ENCODE measurements at places on chromosomes 12 and 14.

DNA sequence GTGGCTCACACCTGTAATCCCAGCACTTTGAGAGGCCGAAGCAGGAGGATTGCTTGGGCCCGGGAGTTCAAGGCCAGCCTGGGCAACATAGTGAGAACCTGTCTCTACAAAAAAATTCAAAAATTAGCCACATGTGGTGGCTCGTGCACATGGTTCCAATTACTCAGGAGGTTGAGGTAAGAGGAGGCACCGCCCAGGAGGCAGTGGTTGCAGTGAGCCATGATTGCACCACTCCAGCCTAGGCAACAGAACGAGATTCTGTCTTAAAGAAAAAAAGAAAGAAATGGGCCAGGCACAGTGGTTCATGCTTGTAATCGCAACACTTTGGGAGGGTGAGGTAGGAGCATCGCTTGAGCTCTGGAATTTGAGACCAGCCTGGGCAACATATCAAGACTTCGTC is 33.5 kb downstream of the MAP1LC3B2 start:
- no peak for DNase-seq

DNA sequence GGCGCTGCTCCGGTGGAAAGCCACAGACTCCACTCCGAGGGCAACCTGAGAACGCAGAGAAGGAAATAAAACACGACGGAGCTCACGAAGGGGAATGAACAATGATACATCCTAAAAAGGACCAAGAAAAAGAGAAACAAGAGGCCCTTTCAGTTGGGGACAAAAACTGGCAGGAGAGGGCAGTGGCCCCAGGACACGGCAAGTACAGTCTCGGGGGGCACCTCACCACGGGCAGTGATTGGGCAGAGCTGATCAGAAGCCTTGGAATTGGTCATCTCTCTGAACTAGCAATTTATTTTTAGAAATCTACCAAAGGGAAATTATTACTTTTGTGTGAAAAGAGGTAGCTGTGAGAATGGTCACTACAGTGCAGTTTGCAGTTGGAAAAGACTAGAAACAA is 27.9 kb downstream of the CCDC92 start:
- no peak for DNase-seq

- no peak for DNase-seq
Observed at GRCh38 chr14:49193332-49194065, 392.7 kb downstream of the RPS29 start.

DNA sequence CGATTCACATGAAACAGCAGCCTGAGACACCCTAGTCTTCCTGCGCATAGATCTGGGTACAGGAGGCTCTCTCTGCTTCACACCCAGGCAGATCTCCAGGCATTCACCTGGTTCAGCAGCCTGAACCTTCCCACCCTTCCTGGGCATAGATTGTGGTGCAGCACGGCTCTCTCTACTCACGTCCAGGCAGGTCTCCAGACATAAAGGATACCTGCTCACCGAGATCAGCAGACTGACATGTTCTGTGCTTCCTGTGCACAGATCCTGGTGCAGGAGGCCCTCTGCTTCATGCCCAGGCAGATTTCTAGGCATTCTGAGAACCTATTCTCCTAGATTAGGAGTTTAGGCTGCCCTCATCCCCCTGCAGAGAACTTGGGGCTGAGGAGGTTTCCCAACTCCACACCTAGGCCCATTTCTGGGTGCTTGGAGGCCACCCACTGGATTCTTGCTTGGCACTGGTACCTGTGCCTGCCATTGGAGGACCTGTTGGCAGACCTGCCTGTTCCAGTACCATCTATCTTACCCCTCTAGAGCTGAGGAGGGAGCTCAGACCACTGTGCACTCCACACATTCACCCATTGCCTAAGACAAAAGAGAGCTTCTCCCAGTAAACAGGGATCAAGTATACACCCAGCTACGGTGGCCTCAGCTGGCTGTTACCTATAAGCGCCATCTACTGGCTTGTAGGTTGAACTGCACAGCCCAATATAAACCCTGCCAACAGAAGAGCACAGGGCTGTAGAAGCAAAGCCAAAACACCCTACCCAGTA is 28.0 kb upstream of the GARIN6 start:
- DNase-seq, result peak; percentile 2

GRCh38 chr12:12748044-12748443 is 30.9 kb downstream of the CDKN1B start:
- no peak for DNase-seq

DNA sequence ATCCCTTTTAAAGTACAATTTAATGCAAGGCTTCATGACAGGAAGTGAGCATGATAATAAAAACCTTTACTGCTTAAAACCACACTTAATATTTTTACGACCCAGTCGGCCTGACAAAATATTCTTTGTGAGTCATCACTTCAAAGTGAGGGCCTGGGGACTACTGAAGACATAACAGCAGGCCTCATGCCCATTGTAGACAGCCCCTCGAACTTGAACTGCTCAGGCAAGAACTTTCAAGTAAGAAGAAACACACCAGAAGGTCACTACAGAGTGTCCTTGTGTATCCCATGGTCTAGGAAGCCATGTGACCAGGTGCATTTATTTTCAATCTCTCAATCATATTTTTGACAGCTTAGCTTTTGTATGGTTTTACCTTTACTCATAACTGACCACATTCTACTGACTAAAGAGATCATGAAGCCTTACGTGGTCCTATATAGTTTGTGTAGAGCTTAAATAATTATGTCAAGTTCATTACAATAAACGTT is 61.4 kb upstream of the MANSC4 start:
- no peak for DNase-seq

GRCh38 chr14:59728304-59728703 is 142.3 kb downstream of the RTN1 start:
- no peak for DNase-seq

DNA sequence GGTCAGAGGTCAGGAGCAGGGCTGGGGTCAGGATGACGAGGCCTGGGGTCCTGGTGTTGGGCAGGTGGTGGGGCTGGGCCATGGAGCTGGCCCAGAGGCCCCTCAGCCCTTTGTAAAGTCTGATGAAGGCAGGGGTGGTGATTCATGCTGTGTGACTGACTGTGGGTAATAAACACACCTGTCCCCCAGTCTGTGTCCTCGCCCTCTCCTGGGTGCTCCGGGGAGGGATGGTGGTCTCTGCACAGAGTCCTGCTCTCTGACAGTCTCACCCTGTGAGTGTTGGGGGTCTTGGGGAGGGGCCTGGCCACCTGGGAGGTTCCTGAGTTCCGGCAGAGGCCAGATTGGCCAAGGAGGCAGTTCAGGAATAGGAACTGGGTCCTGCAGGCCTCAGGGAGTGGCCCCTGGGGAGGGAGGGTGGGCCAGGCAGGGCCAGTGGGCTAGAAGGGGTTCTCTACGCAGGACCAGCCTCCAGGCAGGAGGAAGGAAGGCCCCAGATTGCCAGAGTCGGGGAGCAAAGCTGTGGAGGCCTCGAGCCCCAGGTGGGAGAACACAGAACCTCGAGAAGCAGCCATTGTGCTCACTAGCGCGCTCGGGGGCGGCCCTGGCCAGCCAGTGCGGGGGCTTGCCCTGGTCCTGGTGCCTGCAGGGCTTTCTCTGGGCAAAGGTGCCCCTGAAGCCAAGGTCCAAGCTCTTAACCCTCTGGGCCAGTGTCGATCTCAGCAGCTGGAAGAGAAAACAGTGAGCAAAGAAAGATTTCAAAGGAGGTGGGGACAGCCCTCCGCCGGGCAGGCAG is 14.4 kb downstream of the ACADS start:
- no peak for DNase-seq

DNA sequence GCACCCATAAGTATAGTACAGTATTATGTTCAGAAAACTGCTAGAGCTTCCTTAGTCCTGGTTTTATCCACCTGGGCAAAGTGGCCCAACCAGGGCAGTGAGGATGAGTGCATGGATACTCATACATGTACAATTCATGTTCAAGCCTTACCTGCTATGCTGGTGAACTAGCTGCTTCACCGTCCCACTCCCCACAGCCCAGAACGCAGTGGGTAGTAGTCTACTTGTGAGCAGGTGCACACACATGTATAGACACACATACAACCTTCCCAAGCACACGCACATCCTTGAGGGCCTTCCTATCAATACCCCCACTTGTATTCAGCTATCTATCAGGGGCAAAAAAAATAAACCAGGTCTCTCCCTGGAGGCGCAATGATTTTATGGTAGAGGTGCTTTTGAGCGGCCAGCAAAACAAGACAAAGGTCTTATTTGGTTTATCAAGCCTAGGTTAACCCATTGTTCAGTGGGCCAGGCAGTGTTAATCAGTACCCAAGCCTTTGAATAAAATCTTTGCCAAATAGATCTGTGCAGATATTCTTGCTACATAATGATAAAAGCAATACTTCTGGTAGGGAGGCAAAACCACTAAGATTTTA is 69.8 kb downstream of the ZFP36L1 start:
- no peak for DNase-seq

- DNase-seq, result no peak
Observed at GRCh38 chr12:121753844-121754264, 39.6 kb downstream of the RHOF start.

- DNase-seq, result no peak
Observed at GRCh38 chr12:12224240-12224940, 42.5 kb downstream of the LRP6 start.

DNA sequence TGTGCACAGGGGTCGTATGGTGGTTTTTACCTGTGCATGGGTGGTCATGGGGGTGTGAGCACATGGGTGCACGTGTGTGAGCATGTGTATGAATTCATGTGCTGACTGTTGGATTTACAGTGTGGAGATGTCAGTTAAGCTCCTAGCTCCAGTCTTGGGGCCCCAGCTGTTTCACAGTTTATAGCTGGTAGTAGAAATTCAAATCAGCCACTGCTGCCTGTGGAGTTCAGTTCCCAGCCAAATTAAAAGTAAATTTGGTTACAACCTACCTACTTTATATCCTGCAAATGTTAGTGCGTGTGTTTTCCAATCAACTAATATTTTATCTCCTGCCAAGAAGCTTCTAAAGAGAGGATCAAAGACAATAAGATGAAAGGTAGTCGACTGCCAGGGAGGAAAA is 56.0 kb upstream of the HSPB8 start:
- no peak for DNase-seq

DNA sequence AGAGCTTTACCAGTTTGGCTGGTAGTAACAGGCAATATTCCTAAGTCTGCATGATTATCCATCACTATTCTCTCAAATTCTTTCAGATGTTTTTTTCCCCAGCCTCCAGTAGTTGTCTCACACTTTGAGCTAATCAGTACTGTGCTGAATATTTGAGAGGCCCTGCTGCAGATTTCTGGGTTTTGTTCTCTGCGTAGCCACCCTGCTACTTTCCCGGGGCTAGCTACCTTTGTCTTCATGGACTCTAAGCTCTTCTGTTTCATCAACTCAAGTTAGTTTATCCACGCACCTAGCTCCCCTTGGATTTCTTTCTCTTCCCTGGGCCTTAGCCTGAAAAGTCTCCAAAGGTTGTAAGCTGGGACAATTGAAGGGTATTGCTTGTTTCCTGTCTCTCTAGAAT is 73.0 kb downstream of the FUT8 start:
- no peak for DNase-seq

DNA sequence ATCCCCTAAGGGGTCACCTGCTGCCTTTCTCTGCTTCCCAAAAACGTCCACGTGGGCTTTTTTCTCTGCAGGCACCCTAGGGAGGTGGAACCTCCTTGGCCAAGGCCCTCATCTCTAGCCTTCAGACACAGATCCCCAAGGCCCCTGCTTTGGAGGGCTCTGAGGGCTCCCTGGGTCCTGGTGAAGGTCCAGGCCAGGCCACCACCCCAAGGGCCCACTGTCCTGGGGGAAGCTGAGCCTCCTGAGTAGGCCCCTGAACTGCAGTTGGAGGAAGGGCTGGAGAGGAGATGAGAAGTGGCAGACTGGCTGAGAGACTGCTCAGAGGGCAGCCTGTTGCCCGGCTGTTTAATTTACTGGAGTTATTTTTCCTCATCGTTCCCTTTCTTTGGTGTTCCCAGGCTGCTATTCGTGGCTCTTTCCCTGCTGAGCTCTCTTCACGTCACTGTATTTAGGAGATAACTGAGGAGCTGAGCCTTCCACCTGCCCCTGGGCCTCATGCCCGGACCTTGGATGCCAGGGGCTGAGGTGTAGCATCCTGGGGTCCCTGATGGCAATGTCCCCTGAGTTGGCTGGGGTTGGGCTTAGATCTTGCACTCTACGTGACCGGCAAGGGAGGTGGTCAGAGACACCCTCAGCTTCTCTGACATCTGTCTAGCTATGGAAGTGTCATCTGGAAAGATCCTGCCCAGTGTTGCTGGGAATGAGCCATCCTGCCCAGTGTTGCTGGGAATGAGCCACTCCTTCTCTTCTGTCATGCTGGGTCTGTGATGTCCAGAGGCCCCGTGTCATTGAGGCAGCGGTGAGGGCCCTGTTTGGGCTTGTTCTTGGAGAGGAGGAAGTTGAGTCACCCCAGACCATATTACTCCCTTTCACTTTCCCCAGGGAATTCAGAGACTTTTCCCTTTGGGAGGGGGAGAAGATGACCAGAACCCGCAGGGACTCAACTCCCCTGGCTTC is 139.8 kb downstream of the TSPAN9 start:
- no peak for DNase-seq

GRCh38 chr12:9068086-9068485 is 47.6 kb downstream of the A2M start:
- DNase-seq, result no peak
